ENCODE measurements at places on chromosomes 2 and 18. TPM values are rescaled to one million over a fixed set of nuclear protein-coding genes. Genes with fewer than 3 reads are reported as not detected.

- no peak for DNase-seq
These were observed 108.5 kb upstream of the RBMS1 start for GRCh38 chr2:160602073-160602472.

DNA sequence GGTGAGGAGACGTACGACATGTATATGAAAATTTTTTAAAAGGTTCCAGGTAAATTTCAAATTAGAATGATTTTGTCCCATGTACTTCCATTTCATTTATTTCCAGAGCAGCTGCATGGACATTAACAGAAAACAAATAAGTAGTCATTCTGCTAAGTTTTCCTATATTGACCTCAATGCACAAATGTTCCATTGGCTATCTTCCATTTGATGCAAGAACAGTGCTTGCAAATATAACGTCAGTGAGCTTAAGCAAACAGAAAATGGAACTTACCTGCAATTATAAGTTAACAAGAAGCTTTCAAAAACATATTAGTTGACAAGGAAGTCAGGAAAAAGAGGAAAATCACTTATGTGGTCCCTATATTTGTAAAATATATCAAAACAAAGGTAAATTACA is 16.6 kb downstream of the PAIP2B start:
- no peak for DNase-seq

DNA sequence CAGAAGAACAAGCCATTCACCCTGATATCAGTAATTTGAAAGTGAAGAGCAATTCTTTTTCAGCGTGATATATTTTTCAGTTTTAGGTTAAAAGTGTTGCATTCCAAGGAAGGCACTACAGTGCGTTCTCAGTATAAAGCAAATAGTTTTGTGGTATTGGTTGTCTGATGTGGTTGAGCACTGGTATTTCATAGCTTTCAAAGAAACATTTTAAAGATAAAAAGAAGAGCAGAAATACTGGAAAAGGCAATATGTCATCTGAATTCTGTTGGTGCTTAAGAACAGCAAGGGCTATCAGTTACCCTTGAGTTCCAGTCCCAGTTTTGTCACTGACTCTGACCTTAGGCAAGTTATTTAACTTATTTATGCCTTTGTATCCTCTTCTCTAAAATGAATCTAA is 191.6 kb downstream of the BABAM2 start:
- no peak for DNase-seq

DNA sequence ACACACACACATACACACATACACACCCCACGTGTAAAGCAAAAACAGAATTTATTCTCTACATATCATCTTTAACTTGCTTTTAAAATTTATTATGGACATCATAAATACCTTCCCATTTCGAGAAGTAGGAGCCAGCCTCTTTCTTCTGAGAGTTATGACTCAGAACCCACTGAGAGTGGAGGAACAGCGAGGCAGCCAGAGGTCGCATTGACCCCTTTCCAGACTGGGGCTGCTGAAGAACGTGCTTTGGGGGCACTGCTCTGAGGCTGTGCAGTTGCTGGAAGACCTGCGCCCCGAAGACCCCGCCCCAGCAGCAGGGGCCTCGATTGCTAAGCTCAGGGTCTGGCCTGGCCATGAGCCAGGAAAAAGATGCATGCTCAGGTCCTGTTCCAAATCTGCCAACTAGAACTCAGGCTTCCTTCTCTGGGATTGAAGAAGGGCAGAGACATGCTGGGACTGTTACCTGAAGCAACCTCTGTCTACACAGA is 133.8 kb upstream of the TWIST2 start:
- no peak for DNase-seq

DNA sequence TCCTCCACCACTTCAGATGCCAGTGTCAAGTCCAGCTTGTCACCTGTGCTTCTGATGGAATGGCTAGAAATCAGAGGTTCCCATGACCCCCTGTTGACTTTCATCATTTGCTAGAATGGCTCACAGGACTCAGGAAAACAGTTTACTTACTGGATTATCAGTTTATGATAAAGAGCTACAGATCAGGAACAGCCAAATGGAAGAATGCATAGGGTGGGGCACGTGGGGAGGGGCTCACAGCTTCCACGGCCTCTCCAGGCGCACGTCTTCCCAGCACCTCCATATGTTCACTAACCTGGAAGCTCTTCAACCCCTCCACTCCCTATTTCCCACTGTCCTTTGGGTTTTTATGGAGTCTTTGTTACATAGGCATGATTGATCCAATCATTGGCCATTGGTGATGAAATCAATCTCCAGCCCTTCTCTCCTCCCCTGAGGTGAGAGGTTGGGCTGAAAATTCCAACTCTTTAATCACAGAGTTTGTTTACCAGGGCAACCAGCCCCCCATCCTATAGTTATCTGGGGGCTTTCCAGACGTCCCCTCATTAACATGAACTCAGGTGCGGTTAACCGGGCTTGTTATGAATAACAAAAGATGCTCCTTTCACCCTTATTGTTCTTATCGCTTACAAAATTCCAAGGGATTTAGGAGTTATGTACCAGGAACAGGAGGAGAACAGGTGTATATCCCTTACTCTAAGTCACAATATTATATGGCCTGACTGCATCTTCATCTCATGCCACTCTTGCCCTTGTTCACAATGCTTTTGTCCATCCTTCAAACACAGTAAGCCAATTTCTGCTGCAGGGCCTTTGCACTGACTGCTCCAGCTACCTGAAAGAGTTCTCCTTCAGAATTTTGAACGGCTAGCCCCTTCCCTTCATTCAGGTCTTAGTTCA is 35.2 kb downstream of the ANXA4 start:
- no peak for DNase-seq

- DNase-seq, result no peak
These were observed 117.0 kb upstream of the ZSWIM2 start for GRCh38 chr2:186966015-186966414.

- DNase-seq, result no peak
These were observed 21.3 kb upstream of the CDC42EP3 start for GRCh38 chr2:37692711-37693110.

GRCh38 chr2:105521176-105521575 is 122.3 kb upstream of the FHL2 start:
- no peak for DNase-seq

- no peak for DNase-seq
These were observed 586.4 kb upstream of the CNTNAP5 start for GRCh38 chr2:123438675-123439074.

PPM1G gene
- total RNA-seq, result 71.9 TPM

SOX11 gene
- not detected for total RNA-seq

GAL3ST2 gene
- total RNA-seq, result not detected

DNA sequence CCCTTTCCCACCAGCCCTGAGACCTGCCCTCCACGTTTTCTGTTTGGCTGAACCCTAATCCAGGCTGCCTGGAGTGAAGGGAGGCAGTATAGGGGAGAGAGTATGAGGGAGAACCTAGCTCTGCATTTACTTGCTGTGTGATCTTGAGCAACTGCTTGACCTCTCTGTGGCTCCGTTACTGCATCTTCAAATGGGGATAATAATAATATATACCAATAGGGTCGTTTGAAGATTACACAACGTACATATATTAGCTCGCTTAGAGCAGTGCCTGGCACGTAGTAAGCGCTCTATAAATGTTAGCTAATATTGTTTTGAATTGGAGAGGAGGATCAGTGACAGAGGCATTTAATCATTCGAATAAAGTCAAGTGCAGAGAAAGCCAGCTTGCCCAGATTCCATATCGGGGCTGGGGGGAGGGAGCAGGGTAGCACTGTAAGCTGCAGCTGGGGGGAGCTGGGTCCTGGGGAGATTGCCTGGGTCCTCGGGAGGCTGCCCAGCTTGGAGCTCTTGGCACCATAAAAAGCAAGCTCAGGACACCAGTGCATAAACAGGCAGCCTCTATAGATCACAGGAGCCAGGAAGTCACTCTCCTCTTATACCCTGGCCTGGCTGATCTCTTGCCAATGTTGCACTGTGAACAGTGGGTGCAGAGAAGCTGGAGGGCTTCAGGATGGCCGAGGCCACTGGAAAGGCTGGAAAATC is 19.1 kb downstream of the KCNK3 start:
- DNase-seq, result no peak

All from omental fat pad (tissue), 4 donors.